ENCODE measurements at places on chromosomes 7 and 10.

DNA sequence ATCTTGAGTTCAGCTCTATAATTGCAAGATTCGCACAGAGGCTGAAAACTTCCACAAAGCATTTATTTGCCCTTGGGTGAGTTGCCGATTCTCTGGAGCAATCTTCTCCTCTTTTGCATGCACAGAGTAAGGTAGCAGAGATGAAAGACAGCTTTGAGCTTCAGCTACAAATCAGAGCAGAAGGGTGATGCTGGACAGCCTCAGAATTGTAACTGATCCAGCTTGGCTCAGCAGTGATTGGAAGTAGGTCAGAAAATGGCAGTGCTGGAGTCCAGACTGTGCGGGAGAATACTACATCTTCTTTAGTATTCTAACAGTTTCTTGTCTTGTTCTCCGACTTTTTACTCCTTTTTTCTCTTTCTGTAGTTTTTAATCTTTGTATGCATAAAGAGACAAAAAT, 55.4 kb upstream of the CDC14C start:
- no peak for DNase-seq

- DNase-seq: no peak
Measured at GRCh38 chr10:119980956-119981750, 88.6 kb downstream of the SEC23IP start.

GRCh38 chr7:101882005-101882421, 64.6 kb downstream of the CUX1 start:
- no peak for DNase-seq

GRCh38 chr10:71719042-71719441, 536 bp downstream of the C10orf105 start:
- no peak for DNase-seq

GRCh38 chr7:97011536-97012364, 6.4 kb downstream of the DLX6 start:
- DNase-seq: no peak

DNA sequence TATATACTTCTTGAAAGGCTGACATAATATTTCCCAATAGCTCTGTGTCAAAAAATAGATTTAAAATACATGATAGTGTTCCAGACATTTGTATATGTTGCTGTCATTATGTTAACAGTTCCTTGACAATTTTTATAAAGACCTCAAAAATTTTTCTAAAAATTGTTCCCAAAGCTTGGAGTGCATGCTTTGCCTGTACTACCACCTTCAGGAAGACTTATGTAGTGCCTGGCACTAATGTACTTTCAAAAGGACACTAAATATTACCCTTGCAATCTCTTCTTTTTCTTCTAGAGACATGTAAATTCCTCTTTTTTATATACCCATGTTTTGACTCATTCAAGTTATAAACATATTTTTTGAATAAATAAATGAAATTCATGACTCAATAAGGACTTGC, 48.0 kb upstream of the SP8 start:
- DNase-seq: no peak

DNA sequence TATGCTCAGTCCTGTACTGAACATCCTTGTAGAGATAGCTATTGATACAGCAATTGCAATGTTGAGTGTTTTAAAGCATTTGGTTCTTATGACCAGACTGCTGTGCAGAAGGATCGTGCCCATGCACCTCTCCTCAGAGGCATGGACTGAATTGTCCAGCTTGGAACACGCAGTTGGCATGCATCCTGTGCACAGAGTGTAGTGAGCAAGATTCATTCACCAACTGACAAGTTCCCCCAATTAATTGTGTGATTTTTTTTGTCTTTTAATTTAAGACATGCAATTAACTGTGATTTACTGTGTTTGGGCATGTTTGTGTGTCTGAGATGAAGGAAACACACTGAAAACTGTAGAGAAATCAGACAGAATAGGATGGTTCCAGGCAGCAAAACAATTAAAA, 323.7 kb downstream of the CDK14 start:
- DNase-seq: no peak

GRCh38 chr10:55870186-55870585, 490.9 kb downstream of the ZWINT start:
- no peak for DNase-seq

DNA sequence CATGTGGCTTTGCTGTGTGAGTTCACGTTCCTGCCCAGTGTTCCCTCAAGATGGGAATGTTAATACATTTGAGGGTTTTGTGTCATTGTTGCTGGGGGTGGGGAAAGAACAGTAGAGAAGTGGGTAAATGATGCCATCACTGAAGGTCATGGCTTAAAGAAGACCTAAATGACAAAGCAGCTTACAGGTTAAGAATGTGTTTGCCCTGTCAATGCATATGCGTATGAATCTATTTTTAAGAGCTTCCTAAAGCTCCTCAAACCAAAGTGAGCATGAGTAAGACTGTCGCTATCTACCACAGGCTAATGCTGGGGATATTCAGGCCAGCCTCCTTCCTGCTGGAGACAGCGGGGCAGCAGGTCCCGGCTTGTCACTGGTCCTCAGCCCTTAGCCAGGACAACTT, 162.9 kb downstream of the CREB5 start:
- no peak for DNase-seq
